ENCODE measurements at places on chromosomes 16 and 17. TPM values are rescaled to one million over a fixed set of nuclear protein-coding genes. Genes with fewer than 3 reads are reported as not detected.

OTOP2 gene
- total RNA-seq: not detected

SLC38A10 gene
- 8.3 TPM for total RNA-seq

GRCh38 chr17:63419949-63420867, 25.9 kb downstream of the CYB561 start:
- DNase-seq: no peak

TNFRSF17 gene
- not detected for total RNA-seq

- DNase-seq: no peak
Measured at GRCh38 chr16:89358030-89359005, 132.0 kb downstream of the ANKRD11 start.

Measured in neural progenitor cell (in vitro differentiated cells).